ENCODE measurements at places on chromosomes 13 and 19. TPM values are rescaled to one million over a fixed set of nuclear protein-coding genes. Genes with fewer than 3 reads are reported as not detected.

GRCh38 chr13:69487576-69487975 is 620.0 kb upstream of the ATXN8OS start:
- no peak for DNase-seq

GRCh38 chr13:95833719-95834118 is 156.8 kb downstream of the DNAJC3 start:
- DNase-seq, result no peak

GRCh38 chr13:36710396-36710795 is 36.6 kb downstream of the SERTM1 start:
- DNase-seq, result no peak

IGSF23 gene
- total RNA-seq, result not detected

ASPDH gene
- not detected for total RNA-seq

- no peak for DNase-seq
Observed at GRCh38 chr13:60575142-60575541, 178.1 kb downstream of the TDRD3 start.

Measured in activated B cell treated with CpG ODN at 0.5 μM for 24 hours (primary cell).